Type B pancreatic cell (in vitro differentiated cells): ENCODE measurements at places on chromosomes 4 and X. TPM values are rescaled to one million over a fixed set of nuclear protein-coding genes. Genes with fewer than 3 reads are reported as not detected.

DNA sequence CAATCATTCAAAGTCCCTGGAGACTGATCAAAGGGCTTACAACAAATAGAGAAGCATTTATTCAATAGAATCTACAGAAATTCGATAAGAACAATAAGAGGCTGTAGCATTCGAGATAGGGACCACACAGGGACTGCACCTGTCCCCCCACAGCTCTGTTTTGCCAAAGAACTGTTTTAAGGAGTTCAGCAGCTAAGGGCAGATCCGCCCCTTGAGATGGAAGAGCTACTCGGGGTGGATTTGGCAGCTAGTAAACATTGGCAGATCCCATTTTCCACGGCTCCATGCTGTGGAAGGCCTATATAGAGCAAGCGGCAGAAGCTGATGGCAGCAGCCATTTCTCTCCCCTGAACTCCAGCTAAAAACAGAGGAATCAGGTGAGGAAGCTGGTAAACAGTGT, 75.7 kb downstream of the GPR82 start:
- DNase-seq, result no peak

GRCh38 chr4:4595252-4595651, 53.4 kb upstream of the STX18 start:
- DNase-seq, result no peak

The TACC3 gene
- 35.9 and 91.4 TPM in 2 replicates for total RNA-seq

The STOX2 gene
- total RNA-seq, result 16.6 and 16.7 TPM in 2 replicates

The F9 gene
- total RNA-seq, result 0.24 and 0.36 TPM in 2 replicates
